Germinal center (tissue), 1 donor: ENCODE measurements at places on chromosomes 5 and 9.

GRCh38 chr9:95365766-95366165 is 48.3 kb upstream of the FANCC start:
- DNase-seq, result no peak

- DNase-seq, result no peak
These were observed 3.3 kb upstream of the NKD2 start for GRCh38 chr5:1005249-1005851.

- no peak for DNase-seq
These were observed 332.8 kb downstream of the NSG2 start for GRCh38 chr5:174378121-174378874.

GRCh38 chr5:10464173-10464572 is 22.5 kb downstream of the ROPN1L start:
- DNase-seq, result no peak

- no peak for DNase-seq
These were observed 65.7 kb downstream of the IRX2 start for GRCh38 chr5:2685651-2686272.

DNA sequence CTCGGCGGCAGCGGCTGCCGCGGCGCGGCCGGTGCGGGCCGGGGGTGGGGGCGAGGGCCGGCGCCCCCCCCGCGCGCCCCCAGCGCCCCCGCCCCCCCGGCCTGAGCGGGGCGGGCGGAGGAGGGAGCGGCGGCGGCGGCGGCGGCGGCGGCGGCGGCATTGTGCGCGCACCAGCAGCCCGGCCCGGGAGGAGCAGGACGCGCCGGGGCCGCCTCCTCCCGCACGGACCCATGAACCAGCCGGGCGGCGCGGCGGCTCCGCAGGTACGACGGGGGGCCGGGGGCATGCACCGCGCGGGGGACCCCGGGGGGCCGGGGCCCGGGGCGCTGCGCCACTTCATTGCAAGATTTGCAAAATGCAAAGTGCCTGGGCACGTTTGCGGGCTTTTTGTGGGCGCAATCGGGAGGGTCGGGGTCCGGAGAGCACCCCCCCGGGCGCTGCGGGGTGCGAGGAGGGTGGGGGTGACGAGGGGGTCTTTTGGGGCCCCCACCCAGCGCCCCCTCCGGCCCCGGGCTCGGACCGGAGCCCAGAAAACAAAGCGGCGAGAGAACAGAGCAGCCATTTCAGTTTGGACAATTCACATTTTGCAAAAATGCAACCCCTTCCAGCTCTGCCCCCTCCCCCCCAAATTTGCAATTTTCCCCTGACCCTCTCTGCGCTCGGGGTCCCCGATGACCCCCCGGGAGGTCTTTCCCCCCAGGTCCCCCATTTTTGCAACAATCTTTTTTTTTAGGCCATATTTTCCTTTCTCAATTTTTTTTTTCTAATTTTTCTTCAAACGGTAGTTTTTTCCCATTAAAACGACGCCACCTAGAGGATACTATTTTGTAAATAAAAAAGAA is at the start of gene ZNF618:
Gene ZNF618, plus strand, starts transcription at position 159 of the 842 bp plus-strand sequence. Its CDS starts 72 bp downstream, at position 231.
- DNase-seq, result peak; percentile 54

DNA sequence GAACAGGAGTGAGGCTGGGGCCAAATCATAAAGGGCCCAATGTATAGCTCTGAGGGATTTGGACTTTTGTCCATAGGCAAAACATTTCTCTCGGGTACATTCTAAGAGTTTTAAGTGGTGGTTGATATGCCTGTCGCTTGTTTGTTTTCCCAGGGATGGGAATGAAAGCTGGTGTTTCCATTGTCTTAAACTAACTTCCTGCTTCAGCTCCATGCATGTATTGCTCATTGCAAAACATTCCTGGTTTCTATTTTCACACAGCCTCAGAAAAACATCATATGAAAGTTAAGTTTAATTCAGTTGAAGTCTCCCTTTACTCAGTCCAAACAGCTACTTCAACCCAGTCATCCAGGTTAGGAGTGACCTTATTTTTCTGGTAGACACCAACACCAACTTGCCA is 235.0 kb downstream of the ACTL7B start:
- DNase-seq, result no peak

- no peak for DNase-seq
These were observed 64.9 kb downstream of the CCNH start for GRCh38 chr5:87347841-87348240.

DNA sequence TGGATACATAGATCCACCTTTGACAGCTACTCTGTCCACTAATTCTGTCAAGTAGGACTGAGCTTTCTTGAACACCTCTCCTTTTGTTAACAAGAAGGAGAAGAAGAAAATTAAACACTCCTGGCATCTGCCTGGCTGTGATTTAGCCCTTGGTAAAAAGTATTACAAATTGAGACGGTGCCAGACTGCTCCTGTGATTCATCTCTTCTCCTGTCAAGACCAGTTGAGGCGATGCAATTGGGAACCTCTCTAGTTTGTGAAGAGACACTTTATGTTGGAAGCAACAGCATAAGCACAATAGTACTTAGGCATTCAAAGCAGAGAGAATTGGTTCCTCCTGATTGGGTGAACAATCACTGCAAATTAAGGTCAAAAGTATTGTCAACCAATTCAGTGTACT is 72.7 kb downstream of the GHR start:
- DNase-seq, result no peak

- DNase-seq, result no peak
These were observed 158.5 kb upstream of the ADAMTS16 start for GRCh38 chr5:4981608-4982007.

- no peak for DNase-seq
These were observed 287.2 kb downstream of the CWC27 start for GRCh38 chr5:65055938-65056337.

DNA sequence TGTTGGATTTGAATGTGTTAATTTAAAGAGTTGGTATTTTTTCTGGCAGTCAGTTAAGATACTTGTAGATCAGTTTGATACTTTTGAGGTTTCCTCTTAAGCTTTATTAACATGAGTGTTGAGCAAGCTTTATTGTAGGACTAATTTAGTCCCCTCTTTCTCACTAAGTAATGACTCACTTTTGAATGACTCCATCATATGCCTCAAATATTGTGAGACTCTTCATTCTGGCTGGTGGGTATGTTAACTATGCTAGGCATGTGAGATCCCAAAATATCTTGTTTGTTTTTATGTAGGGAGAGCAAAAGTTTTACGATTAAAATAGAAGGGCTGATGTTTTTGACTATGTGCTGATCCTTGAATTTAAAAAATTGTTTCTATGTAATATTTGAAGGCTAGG is 355.7 kb downstream of the IZUMO3 start:
- no peak for DNase-seq

- DNase-seq, result no peak
These were observed 11.8 kb upstream of the IFNW1 start for GRCh38 chr9:21153336-21154017.

- no peak for DNase-seq
These were observed 11.7 kb upstream of the SPINK14 start for GRCh38 chr5:148156609-148157008.

DNA sequence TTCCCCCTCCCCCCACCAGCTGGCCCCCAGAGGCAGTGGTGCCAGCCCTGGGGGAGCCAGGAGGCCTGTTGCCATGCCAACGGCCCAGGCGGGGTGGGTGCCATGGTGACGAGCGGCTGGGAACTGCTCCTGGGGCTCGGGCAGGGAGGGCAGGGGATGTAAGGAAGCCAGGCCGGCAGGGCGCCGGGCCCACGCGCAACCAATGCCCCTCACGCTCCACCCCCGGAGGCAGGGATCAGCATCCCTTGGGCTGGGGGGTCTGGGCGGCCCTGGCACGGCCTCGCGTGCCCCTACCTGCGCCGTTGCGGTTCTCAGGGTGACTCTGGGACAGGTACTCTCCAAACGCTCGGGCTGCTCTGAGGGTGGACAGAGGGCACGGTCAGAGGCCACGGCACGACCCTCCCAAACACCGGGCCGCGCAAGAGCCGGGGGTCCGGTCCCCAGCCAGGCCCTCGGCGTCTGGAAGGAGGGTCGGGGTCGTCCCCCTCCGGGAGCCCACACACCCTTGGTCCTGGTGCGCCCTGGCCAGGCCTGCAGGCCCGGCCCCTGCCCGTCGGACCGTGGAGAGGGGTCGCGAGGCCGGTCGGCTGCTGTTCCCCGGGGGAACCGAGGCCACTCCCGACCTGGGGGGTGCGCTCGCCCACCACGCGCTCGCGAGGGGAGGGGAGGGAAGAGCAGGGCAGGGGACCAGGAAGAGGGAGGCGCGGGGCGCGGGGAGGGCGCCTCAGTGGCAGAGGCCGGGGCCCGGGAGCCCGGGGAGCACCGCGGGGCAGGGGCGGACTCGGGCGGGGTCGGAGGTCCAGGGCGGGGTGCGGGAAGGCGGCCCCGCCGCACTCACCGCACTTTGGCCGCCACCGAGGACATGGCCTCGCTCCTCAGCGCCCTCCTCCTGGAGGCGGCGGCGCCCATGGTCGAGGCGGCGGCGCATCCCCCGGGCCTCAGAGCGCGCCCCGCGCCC is 661 bp downstream of the NSMF start:
- DNase-seq, result no peak

DNA sequence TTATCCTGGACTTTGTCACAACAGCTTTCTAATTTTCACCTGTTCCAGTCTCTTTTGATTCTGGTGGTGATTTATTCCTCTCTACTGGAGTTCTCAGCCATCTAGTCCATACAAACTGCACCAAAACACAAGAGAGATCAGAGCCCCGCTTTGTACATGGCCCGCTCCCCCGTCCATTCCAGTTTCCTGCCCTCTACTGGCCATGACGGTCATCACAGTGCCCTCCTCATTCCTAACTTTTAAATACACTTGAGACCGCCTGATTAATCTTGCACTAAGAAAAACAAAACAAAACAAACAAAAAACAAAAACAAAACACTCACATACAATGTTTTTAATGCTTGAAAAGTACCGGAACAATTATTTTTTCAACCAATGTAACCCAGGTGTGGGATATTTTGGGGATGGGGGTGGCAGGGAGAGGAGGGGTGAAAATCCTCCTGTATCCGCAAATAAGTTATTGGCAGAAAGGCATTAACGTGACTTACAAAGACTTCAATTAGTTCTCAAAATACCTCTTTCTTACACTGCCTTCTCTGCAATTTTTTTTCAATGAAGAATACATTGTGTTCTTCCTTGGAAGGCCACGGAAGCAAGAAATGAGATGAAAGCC is 84.8 kb upstream of the PAM start:
- peak; percentile 17 for DNase-seq

DNA sequence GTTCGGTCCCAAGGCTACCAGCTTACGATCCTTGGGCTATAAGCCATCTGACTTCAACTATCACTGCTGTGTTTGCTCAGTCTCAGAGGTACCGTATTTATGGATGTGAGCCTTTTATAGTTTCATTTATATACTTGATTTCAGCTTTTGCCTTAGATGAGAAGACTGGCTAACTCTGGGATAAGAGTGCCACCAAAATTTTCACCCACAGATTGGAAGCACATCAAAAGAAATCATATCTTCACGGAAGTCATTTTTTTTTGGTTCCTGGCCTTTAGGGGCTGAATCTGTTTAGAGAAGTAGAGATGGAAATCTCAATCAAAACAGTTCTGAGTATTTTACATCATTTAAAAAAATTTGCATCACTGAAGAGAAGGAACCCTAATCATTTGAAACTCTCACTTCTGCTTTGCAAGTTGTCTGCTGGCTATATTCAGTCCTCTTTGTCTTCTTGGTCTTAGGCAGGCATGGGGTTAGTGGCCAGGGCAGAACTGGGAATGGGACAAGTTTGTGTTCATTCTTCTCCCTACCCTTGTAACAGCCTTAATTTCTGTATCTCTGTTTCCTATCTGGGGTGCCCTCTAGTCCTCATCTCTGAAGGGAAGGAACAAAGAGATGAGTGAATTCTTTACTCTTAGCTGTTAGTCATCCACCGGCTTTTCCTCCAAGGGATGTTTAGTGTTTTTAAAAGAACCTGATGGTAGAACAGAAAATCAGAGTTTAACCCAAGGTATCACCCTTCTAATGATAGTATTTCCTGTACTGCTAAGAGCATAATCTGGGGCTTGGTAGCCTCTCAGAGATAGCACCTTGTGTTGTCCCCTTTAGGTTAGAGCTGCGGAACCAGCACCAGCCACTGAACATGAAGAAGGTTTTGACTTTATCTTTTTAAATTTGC is 14.1 kb upstream of the TNFAIP8 start:
- DNase-seq, result peak; percentile 50

DNA sequence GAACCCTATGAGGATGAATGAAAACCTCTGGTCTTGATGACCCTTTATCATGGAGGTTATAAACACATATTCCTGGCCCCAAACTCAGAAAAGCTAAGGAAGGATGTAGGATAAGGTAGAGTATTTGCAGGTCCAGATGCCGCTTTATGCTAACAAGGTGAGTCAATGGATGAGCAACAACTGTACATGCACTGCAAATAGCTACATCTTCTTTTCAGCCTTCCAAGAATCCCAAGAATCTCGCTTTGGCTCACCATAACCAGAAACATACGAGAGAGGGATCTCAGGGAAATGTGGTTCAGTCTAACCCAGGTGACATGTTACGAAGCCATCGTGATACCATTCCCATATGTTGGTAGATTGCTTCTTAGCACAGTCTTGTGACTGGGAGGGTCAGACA is 152.3 kb upstream of the ANKH start:
- DNase-seq, result no peak

GRCh38 chr5:89179731-89180130 is 296.7 kb upstream of the MEF2C start:
- no peak for DNase-seq

DNA sequence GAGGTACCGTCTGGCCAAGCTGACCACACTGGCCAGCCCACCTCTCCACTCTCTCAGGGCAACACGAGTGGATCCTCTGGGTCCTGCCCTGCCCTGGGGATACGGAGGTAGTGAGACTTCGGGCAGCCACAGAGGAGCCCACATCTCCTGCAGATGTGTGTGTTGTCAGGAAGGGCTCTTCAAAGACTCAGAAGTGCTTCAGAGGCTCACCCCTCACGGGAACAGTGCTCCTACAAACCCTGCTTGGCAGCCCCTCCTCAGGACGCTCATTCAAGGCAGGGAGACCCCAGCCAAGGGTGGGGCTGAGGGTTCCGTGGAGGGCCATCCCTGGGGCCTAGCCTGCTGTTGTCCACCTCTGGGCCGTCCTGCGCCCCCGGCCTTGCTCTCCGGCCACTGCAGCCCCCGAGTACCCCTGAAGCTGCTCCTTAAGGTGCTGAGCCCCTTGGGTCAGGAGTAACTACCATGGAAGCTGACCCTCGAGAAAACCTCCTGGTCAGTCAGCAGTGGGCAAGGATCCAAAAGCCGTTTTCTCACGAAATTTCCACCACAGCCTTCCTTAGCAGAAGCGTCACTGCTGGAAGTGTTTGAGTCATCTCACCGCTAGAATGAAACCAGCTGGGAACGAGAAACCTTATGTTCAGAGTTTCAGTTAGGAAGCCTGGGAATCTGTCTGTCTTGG is 23.2 kb upstream of the LRRC14B start:
- no peak for DNase-seq

GRCh38 chr5:155679530-155679929 is 647.4 kb upstream of the SGCD start:
- no peak for DNase-seq

DNA sequence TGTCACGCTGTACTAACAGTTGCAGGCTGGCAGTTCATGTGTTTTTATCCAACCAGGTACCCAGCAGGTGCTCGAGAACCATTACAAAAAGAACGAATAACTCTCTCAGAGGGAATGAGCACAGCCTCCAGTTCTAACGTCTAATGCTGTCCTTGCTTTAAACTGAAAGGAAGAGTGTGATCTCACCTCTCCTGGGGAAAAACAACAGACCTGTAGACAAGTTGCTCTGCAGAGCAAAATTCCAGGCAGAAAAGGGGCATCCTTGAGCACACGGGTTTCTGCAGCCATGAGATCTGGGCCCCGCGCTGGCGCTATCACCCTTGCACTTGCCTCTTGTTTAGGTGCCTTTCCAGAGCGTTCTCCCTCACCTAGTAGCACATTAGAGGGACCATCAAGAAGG is 92.5 kb upstream of the DNAH5 start:
- DNase-seq, result no peak
